Activated CD4-positive, CD25-positive, alpha-beta regulatory T cell treated with anti-CD3 and anti-CD28 coated beads, Interleukin-2, amount 50 U/mL, for 24 hours (primary cell): ENCODE measurements at places on chromosomes 7 and 10.

DNA sequence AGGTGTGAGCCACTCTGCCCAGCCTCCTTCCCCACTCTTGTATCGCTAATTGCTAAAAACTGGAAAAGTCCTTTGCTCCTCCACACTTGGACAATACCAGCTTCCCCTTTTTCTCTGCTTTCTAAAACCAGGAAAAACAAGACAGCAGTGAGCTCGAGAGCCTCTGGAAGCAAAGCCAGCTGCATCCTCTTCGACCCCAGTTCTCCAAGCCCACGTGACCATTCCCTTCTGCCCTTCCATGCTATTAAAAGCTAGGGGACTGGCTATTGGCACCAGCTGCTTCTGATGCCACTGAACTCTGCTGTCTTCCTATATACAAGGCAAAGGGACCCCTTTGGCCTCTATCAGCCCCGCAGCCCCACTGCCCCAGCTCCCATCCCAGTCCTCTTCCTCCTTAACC lies 92.2 kb downstream of the SPDYE5 start:
- no peak for ATAC-seq

DNA sequence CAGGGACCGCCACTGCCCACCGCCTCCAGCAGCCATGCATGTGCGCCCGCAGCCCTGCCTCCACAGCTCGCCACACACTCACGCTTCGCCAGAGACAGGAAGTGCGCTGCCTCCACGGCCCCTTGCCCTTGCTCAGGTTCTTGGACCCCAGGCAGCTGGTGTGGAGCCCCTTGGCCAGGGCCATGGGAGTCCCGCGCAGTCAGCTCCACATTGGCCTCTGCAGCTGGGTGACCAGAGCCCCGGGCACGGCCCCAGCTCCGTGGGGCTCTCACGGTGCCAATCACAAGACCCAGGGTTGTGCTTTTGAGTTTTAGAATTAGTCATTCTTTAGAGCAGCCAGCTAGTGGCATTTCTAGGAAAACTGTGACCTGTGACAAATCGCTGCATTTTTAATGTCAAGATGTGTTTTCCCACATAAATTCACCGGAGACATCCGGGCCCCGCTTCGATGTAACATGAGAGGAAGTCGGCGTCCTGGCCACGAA lies 4.3 kb upstream of the UTF1 start:
- peak; percentile 53 for ATAC-seq

DNA sequence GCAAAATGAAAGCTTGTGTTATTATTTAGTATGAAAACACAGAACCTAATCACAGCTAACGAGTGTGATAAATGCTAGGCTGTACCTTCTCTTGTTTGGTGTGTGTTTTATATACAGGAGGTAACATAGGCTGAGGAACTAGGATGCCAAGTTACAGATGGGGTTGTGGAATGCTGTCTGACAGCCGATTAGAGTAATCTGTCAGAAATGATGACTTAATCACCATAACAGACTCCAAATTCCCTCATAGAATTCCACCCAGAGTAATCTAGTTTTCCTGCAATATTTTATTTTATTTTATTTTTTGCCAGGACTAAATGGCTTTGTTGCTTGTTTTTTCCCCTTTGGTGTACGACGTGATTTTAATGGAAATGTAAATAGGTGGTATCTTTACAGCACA lies 221.2 kb downstream of the CELF2 start:
- no peak for ATAC-seq

- no peak for ATAC-seq
Measured at GRCh38 chr10:60870416-60870728, 73.6 kb downstream of the RHOBTB1 start.

DNA sequence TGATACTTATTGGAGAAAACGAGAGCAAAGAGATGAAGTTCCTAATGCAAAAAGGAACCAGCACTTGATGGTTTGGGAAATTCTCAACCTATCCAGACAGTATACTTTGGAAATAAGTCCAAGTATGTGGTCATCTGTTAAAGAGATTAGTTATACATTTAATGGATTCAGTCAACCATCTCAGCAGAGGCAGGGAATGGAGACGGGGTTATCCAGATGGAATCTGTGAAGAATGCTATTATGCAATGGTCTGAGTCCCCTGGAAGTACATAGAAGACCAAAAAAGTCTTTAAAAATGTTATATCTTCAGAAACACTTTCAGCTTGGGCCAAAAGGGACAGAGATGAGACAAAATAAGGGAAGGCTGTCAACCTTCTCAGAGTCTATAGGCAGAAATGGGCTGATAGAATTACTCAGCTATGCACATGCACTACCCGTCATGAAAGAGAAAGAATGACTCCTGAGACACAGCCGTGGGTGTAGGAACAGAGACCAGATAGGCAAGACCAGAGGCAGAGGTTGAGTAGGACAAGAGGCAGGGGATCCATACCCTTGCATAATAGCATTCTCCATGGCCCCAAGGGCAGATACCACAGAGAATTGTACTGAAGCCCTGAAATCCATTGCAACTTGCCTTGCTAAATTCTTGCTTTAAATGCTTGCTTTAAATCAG lies 738.8 kb upstream of the POT1 start:
- no peak for ATAC-seq

GRCh38 chr10:88389456-88389855 lies 193.7 kb downstream of the RNLS start:
- no peak for ATAC-seq

- ATAC-seq: no peak
Measured at GRCh38 chr7:156178214-156178613, 366.0 kb upstream of the SHH start.
